ENCODE measurements at places on chromosomes 2 and 18.

- no peak for DNase-seq
These were observed 102.5 kb downstream of the OLA1 start for GRCh38 chr2:174145827-174146226.

DNA sequence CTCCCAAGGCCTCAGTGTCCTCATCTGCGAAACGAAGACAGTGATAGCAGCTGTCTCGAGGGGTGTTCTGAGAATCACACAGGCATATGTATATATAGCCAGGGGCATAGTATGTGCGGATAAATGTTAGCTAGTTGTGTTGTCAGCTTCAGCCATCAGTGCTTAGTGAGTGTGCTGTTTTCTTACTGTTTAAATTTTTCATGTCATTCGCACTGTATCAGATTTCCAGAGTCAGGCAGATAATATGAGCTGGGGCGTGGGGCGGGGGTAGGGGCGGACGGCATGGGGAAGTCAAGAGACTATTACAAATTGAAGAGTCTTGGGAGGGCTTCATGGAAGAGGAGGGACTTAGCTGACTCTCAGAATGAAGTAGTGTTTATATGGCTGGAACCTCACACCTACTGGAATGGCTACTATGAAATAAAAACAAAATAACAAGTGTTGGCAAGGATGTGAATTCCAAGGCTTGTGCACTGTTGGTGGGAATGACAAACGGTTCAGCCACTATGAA is 7.0 kb downstream of the TRAPPC12 start:
- DNase-seq, result no peak

- no peak for DNase-seq
These were observed 128.1 kb upstream of the PDE1A start for GRCh38 chr2:182554950-182555349.

DNA sequence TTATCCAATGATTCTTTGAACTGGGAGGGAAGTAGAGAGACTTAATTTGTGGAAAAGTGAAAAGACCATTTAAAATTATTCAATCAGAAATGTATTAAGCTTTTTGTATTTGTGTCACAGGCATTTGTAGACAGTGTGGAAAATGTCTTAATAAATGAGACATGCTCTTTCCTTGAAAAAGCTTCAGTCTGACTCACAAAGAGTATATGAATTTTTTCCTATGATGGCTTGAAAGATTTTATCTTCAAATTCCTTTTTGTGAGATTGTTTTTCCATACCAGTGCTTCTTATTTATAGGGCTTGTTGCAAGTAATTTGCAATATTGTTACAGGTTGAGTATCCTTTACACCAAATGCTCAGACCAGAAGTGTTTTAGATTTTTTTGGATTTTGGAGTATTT is 39.5 kb downstream of the STON1 start:
- no peak for DNase-seq

DNA sequence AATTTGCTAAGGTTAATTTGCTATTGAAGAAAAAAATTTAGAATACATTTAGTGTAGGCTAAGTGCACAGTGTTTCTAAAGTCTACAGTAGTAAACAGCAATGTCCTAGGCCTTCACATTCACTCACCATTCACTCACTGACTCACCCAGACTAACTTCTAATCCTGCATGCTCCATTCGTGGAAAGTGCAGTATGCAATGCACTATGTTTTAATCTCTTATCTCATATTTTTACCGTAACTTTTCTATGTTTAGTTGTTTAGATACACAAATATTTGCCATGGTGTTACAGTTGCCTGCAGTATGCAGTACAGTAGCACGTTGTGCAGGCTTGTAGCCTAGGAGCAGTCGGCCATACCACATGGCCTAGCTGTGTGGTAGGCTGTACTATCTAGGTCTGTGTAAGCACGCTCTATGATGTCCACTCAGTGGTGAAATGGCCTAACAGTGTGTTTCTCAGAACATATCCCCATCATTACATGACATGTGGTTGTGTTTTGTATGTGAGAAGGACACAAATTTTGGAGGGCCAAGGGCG is 18.1 kb upstream of the RFX8 start:
- DNase-seq, result no peak

DNA sequence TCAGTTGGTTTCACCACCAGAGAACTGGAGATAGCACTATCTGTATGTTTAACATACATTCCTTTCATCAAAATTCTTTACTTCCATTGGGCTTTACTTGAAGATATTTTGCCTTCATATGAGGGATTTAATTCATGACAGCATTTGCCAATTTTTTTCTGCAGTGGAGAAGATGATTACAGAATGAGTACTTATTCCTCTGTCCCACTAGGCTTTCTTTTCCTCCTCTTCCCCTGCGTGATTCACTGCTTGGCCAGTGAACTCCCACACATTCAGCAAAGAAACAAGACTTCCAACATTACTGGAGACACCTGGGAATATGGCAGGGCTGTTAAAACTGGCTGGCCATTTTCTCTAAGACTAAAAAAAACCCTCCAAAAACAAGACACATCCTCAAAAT is 425.8 kb upstream of the KCNH7 start:
- DNase-seq, result no peak

DNA sequence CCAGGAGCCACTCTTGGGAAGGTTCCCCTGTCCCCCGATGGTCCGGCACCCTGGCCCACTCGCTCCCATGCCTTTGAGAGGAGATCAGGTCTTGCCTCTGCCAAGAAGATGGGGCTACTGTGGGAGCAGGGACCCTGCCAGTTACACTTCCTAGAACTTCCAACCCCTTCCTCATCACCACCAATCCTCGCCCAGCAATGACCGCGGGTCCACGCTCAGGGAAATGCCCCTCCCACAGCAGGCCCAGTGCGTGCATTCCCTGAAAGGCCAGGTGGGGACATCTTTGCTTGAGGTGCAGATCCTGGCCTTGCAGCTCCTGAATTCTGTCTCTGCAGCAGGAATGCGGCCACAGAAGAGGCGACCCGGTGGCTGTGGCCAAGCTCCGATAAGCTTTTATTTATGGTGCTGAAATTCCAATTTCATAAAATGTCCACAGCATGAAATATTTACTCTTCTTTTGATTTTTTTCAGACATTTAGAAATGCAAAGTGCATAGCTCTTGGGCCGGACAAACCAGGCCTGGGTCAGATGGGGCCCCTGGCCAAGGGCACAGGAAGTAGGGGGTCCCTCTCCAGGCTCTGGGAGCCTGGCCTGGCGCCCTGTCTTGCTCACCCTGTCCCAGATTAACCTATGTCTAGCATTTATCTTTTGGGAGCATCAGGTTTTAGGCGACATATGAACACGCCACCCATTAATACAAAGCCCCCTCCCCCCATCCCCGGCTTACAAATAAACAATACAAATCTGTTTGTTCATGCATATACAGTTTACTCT is 29.8 kb downstream of the PXDN start:
- no peak for DNase-seq

GRCh38 chr2:32611771-32612170 is 16.1 kb upstream of the TTC27 start:
- DNase-seq, result no peak

GRCh38 chr2:14348247-14348646 is 284.3 kb upstream of the LRATD1 start:
- DNase-seq, result no peak

Data from CD4-positive, alpha-beta memory T cell (primary cell).